Endothelial cell (in vitro differentiated cells): ENCODE measurements at places on chromosomes 6 and 20.

- DNase-seq: no peak
- H3K36me3 ChIP-seq: peaks cover 15% of the 10 kb centered on the region
- H3K27me3 ChIP-seq: peaks cover 8% of the 10 kb centered on the region
- H3K4me1 ChIP-seq: no peaks in the 10 kb centered on the region
These were observed 28.7 kb downstream of the PYGB start for GRCh38 chr20:25276533-25277050.

DNA sequence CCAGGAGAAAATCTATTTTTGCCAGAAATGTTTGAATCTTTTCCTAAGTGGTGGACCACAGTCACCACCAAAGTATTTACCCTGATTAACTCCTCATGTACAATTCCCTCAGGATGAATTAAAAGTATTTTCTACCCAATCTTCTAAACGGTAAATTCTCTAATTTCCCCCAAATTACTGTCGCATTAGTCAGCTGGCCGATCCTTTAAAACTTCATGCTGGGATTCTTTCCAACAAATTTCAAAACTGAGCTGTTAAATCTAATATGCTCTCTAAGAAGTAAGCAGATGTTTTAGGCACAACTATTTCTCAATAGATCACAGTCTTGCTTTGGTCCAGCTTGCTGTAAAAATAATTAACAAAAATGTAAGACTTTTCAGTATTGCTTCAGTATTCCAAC lies 447.2 kb downstream of the FRK start:
- DNase-seq: no peak
- no peaks in the 10 kb centered on the region for H3K4me1 ChIP-seq
- H3K4me3 ChIP-seq: no peak overlapping the region
- H3K27me3 ChIP-seq: no peaks in the 10 kb centered on the region

DNA sequence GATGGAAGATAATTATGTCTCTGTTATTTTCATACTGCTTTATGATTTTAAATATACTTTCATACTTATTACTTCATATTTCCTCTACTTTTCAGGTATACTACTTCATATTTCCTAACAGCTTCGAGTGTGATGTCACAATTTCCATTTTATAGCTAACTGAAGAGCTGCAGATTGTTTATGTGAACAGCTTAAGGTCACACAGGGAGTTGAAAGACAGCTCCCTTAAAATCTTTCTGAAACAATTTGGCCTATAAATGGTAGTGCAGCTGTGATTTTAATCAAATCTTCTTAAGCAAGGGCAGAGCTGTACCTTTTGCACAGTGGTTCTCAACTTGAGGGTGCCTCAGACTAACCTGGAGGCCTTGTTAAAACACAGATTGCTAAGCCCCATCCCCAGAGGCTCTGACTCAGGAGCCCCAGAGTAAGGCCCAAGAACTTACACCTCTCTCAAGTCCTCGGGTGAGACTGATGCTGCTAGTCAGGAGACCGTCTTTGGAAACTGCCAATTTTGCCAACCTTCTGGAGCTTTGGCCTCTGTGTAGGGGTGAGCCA lies 347.0 kb upstream of the HSF2 start:
- no peak overlapping the region for H3K27ac ChIP-seq
- H3K4me1 ChIP-seq: peaks cover 2% of the 10 kb centered on the region
- no peaks in the 10 kb centered on the region for H3K27me3 ChIP-seq

DNA sequence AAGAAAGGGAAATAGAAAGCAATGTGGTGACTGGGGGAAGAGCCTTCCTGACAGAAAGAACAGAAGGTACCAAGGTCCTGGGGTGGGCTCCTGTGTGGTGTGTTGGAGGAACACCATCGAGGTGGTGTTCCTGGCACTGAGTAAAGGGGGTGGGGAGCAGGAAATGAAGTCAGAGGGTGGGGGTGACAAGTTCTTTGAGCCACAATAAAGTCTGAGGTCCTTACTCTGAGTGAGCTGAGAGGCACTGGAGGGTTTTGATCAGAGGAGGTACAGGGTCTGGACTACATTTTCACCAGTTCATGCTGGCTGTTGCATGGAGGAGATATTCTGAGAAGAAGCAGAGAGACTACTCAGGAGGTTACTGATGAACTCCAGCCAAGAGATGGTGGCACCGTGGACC lies 198.2 kb downstream of the GMPR start:
- no peak for DNase-seq
- H3K27ac ChIP-seq: no peak overlapping the region
- no peaks in the 10 kb centered on the region for H3K4me1 ChIP-seq
- H3K4me3 ChIP-seq: no peak overlapping the region
- no peaks in the 10 kb centered on the region for H3K27me3 ChIP-seq
- H3K36me3 ChIP-seq: no peaks in the 10 kb centered on the region

DNA sequence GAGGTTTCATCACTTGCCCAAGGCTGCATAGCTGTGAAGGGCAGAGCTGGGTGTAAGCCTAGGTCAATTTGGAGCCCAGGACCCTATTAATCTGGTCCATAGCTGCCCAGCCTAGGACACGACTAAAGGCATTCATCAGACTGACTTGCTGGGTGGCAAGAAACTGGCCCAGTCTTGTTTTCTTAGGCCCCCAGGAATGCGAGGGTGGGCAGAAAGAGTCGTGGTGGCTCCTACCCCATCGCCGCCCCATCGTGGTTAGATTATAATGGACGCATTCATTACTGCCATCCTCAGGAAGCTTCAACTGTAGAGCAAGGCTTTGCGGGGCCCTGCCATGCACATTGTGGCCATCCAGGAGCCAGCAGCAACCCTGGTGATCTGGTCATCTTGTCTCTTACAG lies 16.1 kb downstream of the DYNLRB1 start:
- peaks cover 53% of the 10 kb centered on the region for H3K36me3 ChIP-seq
- no peaks in the 10 kb centered on the region for H3K4me1 ChIP-seq
